ENCODE measurements at places on chromosomes 7 and 10. TPM values are rescaled to one million over a fixed set of nuclear protein-coding genes. Genes with fewer than 3 reads are reported as not detected.

Gene SPDYE11
- total RNA-seq: not detected

Gene PTN
- total RNA-seq: 2.3 TPM

Gene SYCE1
- not detected for total RNA-seq

Gene OR6B1
- not detected for total RNA-seq

Gene NPSR1
- total RNA-seq: not detected

Gene TBC1D12
- 6.0 TPM for total RNA-seq

- no peak overlapping the region for H3K4me3 ChIP-seq
- peaks cover 8% of the 10 kb centered on the region for H3K4me1 ChIP-seq
- DNase-seq: no peak
Measured at GRCh38 chr10:86658261-86658741, 4.0 kb downstream of the OPN4 start.

DNA sequence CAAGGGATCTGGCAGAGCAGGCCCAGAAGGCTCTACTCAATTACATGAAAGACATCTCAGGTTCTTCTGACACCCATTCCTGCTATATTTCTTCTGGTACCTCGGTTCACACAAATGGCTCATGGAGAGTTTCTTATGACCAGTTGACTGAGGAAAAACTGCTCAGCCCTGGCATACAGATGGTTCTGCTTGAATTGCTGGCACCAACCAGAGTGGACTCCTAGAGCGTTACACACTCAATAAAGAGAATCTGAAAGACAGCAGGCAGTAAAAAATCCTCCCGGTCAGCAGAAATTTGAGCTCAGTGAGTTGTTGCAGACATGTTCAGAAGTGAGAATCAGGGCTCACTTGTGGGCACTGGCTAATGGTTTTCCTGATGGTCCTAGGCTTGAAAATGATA is 434.4 kb downstream of the TCERG1L start:
- DNase-seq: no peak
- H3K4me1 ChIP-seq: no peaks in the 10 kb centered on the region
- peaks cover 7% of the 10 kb centered on the region for H3K36me3 ChIP-seq
- no peaks in the 10 kb centered on the region for H3K27me3 ChIP-seq
- H3K27ac ChIP-seq: no peak overlapping the region

GRCh38 chr7:53521638-53522184 is 486.3 kb downstream of the POM121L12 start:
- H3K36me3 ChIP-seq: no peaks in the 10 kb centered on the region
- no peak overlapping the region for H3K4me3 ChIP-seq
- H3K27me3 ChIP-seq: no peaks in the 10 kb centered on the region
- H3K27ac ChIP-seq: no peak overlapping the region
- H3K4me1 ChIP-seq: no peaks in the 10 kb centered on the region

DNA sequence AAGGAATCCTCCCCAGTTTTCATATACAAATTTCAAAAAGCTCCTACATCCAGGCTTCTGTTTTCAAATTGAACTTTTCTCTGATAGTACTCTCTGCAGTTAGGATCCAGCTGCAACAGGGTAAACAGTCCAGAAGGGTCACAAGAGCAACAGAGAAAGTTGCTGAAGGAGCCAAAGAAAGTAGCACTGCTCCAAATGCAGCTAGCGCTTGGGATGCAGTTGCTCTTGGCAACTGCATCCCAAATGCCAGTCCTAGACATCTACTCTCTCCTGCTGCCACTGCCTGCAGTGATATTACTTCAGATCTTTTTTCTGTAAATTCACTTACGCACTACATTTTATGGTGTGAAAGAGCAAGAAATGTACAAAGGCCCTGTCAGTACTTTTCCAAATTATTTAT is 14.6 kb downstream of the GPR37 start:
- H3K4me3 ChIP-seq: no peak overlapping the region
- no peaks in the 10 kb centered on the region for H3K4me1 ChIP-seq
- no peak overlapping the region for H3K27ac ChIP-seq

- H3K36me3 ChIP-seq: no peaks in the 10 kb centered on the region
- no peaks in the 10 kb centered on the region for H3K4me1 ChIP-seq
- DNase-seq: no peak
- no peak overlapping the region for H3K4me3 ChIP-seq
Measured at GRCh38 chr10:45253183-45253914, 62.1 kb downstream of the OR13A1 start.

DNA sequence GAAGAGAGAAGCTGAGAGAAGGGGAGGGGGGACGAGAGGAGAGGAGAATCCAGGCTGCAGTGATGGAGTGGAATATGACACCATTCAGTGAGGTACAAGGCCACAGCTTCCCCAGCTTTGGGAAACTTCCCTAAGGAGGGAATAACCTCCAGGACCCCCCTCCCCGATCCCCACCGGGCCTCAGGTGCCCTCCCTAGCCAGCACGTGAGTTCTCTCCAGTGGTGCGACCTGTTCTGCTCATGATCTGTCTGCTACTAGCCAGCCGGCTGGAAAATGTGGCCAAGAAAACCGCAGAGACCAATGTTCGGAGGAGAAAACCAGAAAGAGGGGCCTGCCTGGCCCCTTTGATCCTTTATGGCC is 39.9 kb upstream of the AGK start:
- peaks cover 28% of the 10 kb centered on the region for H3K27me3 ChIP-seq
- H3K27ac ChIP-seq: no peak overlapping the region
- peaks cover 5% of the 10 kb centered on the region for H3K36me3 ChIP-seq
- no peaks in the 10 kb centered on the region for H3K4me1 ChIP-seq
- no peak for DNase-seq

- no peaks in the 10 kb centered on the region for H3K36me3 ChIP-seq
- H3K27me3 ChIP-seq: peaks cover 9% of the 10 kb centered on the region
- H3K27ac ChIP-seq: no peak overlapping the region
- no peaks in the 10 kb centered on the region for H3K4me1 ChIP-seq
- DNase-seq: no peak
Measured at GRCh38 chr7:1748839-1749173, 78.7 kb downstream of the ELFN1 start.

- H3K27me3 ChIP-seq: peaks cover 2% of the 10 kb centered on the region
- H3K4me1 ChIP-seq: peaks cover 71% of the 10 kb centered on the region
- peak overlapping the region; percentile 92 for H3K27ac ChIP-seq
- no peak for DNase-seq
- no peak overlapping the region for H3K4me3 ChIP-seq
- H3K36me3 ChIP-seq: no peaks in the 10 kb centered on the region
Measured at GRCh38 chr10:77907900-77908717, 18.4 kb downstream of the DLG5 start.

DNA sequence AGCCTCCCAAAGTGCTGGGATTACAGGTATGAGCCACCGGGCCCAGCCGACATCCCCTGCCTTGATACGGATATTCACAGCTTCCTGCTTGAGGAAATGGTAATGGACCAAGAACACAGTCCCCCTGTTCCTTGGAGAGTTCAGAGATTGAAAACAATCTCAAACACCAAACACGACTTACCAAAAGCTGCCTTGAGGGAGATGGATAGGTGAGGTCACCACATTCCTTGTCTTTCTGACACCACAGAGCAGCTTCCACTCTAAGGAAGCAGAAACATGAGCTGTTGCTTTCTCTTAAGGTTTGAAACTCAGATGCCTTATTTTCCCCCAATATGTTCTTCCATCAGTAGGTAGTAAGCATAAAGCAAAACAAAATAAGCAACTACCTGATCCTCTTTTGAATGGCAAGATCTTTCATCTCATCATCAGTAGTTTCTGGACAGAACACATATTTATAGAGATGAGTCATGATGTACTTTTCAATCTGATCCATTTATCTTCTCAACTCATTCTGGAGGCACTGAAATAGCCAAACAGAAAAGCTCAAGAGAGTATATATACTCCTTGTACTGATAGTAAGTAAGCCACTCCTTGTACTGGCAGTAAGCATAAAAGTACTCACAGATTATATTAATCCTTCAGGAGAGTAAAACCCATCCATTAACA is 199.1 kb upstream of the KCTD7 start:
- peaks cover 13% of the 10 kb centered on the region for H3K4me1 ChIP-seq
- H3K27me3 ChIP-seq: no peaks in the 10 kb centered on the region
- DNase-seq: no peak
- no peak overlapping the region for H3K4me3 ChIP-seq

DNA sequence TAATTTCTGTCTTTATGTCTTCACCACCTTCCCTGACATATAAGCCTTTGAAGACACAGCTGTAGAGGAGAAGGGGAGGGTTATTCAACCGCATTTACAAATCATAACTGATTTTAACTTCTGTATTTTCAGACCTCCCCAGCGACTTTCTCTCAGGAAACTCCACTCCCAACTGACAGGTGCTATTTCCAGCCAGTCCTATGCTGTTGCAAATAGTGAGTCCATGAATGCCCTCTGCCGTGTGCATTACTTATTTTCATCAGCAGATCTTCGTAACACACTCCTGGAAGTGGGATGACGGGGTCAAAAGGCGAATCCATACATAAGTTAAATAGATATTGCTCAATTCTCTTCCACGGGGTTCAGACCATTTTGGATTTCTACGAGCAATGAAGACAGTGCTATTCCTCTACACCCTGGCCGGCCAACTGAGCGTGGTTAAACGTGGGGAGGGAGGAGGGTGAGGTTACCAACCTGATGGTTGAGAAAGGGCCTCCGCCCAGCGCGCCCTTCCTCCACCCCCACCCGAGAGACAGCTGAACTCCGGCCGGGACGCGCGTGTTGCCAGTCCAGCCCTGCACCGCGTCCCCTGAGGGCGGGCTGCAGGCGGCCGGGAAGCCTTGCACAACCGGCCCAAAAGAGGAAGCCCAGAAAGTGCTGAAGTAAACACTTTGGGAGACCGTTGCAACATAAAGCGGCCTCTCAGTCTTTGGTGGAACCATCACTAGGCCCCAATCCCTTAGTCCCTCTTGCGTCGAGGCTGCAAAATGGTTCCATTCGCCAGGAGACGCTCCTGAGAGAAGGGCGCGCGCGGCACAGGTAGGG is at the start of gene APBB1IP:
Gene APBB1IP (plus strand): TSS at position 705 of the 825 bp plus-strand sequence. CDS start 53,986 bp downstream, outside the sequence.
- H3K27ac ChIP-seq: peak within 1 kb of the TSS; percentile 91
- H3K36me3 ChIP-seq: peaks cover 11% of the 10 kb centered on the region
- peaks cover 49% of the 10 kb centered on the region for H3K4me1 ChIP-seq
- H3K4me3 ChIP-seq: peak within 1 kb of the TSS; percentile 90
- DNase-seq: peak; percentile 33

- peaks cover 5% of the 10 kb centered on the region for H3K27me3 ChIP-seq
- DNase-seq: peak; percentile 47
- no peaks in the 10 kb centered on the region for H3K36me3 ChIP-seq
Measured at GRCh38 chr10:46992803-46993561, 81.8 kb downstream of the PTPN20 start.

- H3K4me1 ChIP-seq: no peaks in the 10 kb centered on the region
- no peak overlapping the region for H3K4me3 ChIP-seq
- peaks cover 36% of the 10 kb centered on the region for H3K27me3 ChIP-seq
- DNase-seq: no peak
Measured at GRCh38 chr7:101418694-101419093, 56.0 kb downstream of the COL26A1 start.

DNA sequence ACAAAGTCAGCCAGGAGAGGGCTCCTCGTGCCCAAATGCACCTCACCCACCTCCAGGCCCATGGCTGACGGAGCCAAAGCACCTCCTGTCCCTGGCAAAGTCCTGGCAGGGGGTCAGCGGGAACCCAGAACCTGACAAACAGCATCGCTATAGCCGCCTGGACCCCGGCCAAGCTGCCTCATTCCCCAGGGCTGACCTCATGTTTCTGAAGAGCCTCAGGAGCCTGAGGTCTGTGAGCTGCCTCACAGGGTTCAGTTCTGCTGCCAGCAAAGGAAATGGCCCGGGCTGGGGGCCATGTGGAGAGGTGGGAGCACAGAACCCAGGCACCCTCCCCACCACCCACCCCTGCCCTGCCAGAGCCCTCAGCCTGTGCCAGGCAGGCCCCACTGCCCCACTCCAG is 4.2 kb upstream of the NANOS1 start:
- no peak overlapping the region for H3K4me3 ChIP-seq
- peaks cover 44% of the 10 kb centered on the region for H3K4me1 ChIP-seq
- peak; percentile 71 for DNase-seq
- H3K27ac ChIP-seq: no peak overlapping the region
- no peaks in the 10 kb centered on the region for H3K36me3 ChIP-seq

DNA sequence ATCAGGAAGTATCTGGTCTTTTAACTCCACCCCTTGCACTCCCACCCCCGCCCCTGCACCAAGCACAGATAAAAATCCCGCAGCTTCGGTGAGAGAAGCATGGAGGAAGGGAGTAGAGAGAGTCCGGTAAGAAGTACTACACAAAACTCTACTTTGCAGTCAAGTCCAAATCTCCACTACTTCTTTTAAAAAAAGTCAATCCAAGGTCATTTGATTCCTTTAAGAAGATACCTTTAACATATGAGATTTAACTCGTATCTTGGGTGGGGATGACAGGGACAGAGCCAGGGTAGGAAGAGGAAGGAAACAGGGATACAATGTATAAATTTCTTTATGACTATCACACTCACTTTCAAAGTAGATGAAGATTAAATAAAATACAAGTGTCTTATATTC is 132.1 kb downstream of the NRBF2 start:
- H3K27me3 ChIP-seq: peaks cover 5% of the 10 kb centered on the region
- peaks cover 37% of the 10 kb centered on the region for H3K4me1 ChIP-seq
- H3K36me3 ChIP-seq: peaks cover 11% of the 10 kb centered on the region
- H3K4me3 ChIP-seq: peak overlapping the region; percentile 96
- peak overlapping the region; percentile 84 for H3K27ac ChIP-seq
- peak; percentile 11 for DNase-seq

GRCh38 chr7:1223196-1223981 is 9.3 kb upstream of the UNCX start:
- no peak overlapping the region for H3K27ac ChIP-seq
- H3K4me1 ChIP-seq: no peaks in the 10 kb centered on the region
- H3K4me3 ChIP-seq: no peak overlapping the region

DNA sequence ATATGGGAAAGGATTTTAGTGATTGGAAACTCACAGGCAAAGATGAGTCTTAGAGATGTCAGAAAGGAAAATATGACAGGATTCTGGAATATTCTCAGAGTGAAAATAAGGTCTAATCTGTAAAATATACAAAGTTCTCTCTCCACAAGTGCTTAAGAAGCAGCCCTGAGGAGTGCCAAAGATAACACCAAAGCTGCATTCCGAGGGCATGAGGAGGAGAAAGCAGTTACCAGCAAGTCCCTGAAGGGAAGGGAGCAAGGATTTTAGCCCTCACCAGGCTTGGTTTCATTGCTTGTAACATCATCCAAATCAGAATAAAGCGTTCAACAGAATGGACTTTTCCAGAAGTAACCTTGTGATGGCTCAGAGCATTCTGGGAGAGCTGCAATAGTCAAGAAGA is 31.4 kb upstream of the DLX6 start:
- DNase-seq: no peak
- no peaks in the 10 kb centered on the region for H3K36me3 ChIP-seq
- H3K4me3 ChIP-seq: no peak overlapping the region

DNA sequence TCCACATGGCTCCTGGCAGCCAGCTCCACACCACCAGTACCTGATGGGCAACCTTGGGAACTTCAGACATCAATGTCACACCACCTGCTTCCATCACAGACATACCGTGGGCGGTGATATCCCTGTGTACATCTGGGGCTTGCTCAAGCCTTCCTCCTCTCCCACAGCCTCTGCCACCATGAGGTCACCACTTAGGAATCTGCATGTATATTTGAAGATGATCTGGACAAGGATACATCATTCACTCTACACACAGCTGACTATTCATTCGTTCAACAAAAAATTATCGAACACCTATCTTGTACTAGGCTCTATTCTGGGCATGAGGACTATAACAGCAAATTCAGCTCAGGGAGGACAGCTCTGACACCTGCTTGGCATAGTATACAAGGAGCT is 6.8 kb downstream of the DLG5 start:
- 0 out of 2 replicates have a peak overlapping the region, but pooled peaks have one; percentile 25 for H3K4me3 ChIP-seq
- H3K27me3 ChIP-seq: no peaks in the 10 kb centered on the region
- 0 out of 2 replicates have a peak, but pooled peaks cover 3% of the 10 kb centered on the region for H3K36me3 ChIP-seq
- H3K4me1 ChIP-seq: peaks cover 53% of the 10 kb centered on the region
- H3K27ac ChIP-seq: peak overlapping the region; percentile 68
